NCI-H460 (cell line): ENCODE measurements at places on chromosomes 6 and 20. TPM values are rescaled to one million over a fixed set of nuclear protein-coding genes. Genes with fewer than 3 reads are reported as not detected.

DNA sequence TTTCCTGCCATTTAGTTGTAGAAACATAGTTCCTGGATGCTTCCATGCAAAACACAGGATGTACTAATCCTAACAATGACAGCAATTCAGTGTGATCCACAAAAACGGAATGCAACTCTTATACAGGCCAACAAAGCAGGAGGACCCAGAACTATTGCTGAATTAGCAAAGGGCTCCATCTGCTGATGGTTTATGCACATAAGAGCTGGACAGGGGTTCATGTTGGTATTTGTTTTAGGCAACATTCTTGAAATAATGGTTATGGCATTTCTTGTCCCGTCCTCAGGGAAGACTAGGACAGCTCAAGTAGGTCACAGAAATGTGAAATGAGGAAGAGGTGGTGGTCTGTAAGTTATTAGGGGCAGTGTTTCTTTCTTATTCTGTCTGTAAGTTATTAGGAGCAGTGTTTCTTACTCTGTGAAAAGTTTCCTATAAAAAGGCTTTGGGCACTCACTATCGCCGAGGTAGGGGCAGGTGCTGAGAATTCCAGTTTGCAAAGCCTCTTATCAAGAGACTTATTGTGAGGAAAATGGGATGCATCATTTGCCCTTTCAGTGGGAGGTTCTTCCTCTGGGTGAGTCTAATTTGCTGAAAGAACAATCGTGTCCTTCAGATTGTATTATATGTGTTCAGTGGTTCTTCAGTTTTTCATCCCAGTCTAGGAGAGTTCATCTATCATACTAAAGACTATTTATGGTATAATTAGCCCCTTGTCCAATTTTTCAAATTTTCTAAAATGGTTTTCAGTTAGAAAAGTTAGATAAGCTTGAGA is 171.1 kb downstream of the MCHR2 start:
- peak; percentile 57 for DNase-seq

DNA sequence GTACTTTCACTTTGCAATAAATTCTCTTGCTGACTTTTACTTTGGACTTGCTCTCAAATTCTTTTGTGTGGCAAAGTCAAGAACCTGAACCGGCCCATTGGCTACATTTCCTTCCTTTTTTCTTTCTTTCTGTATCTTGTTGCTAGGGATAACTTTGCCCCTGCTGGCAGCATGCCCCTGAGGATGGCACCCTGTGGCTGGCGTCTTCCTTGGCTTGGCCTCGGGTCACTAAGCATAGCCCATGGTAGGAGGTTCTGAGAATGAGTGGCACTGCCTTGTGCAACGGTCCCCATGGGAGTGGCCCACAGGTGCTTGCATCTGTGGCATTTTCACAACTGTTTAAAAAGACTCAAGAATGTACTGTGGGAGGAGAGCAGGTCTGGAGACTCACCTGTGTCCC is 14.0 kb upstream of the HLA-F start:
- no peak for DNase-seq

DNA sequence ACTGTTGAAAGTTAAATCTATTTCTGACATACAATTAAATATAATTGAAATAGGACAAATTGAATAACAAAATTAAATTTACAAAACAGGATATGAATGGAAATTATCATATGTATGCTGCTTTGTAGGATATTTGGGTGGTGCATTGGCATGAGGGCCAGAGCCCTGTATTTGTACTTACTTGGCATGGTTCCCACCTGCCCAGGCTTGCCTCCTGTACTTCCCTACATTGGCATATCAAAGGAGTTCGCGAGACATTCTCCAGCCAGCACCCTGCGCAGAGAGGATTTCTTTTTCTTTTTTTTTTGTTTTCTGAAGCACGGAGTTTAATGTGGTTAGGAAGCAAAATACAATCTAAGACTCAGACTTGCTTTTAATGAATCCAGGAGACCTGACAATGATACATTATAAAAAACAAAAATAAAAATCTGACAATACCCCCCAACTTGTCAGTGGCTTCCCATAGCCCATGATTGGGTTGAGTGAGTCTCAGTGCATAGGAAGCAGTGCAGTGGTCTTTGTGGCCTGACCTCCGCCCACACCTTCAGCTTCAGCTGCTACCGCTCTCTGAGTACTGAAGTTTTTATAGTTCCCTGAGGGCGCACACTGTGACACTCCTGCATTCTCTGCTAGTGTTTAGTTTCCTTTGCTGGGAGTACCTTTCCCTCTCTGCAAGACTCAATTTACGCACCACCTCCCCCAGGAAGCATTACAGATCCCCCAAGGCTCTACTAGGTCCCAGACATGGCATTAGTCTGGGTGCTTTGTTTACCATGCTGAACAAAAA is 440.8 kb downstream of the UTRN start:
- no peak for DNase-seq

DNA sequence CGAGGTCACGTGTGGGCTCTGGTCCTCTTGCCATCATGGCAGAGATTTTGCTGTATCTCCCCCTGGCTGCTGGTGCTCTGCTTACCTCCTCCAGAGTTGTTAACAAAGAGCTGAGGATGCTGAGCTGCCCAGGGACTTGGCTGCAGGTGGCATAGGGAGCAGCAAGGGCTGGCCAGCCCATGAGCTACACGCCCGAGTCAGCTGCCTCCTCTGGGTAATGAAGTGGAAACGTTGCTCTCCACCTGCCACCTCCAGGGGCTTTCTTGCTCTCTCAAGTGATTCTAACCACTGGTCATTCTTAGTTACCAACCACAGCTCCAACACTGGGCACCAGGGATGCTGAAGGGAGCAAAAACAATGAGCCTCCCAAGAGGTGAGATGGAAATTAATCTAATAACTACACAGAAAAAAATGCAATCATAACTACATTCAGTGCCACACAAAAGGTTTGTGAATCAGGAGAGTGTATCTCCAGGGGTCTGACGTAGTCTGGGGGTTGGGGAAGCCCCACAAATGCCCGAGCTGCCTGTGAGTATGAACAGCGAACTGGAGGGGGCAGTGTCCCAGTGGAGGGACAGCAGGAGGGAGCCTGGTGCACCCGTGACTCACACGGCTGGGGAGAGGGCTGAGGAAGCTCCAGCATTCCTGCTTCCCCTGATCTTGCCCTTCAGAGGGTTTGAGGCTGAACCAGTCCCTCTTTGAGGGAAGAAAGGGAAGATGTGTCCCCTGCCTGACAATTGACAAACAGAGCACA is 78.7 kb downstream of the CDH26 start:
- DNase-seq: no peak

DNA sequence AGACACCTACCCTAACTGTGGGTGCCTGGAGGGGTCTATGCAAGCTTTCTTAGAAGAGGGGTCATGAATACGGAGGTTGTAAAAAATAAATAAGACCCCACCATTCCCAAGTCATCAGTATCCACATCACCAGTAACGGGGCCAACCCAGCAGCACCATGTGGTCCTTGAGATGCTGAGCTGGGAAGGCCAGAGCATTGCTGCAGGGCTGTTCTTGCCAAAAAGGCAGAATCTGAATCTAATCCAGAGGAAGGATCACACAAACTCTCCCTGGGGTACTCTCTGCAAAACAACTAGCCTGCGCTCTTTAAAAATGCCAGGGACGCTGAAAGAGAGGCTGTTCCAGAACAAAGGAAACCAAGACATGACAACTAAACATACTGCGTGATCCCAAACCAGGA is 43.2 kb downstream of the SSR1 start:
- DNase-seq: no peak

- DNase-seq: no peak
Observed at GRCh38 chr6:54014440-54014839, 96.8 kb upstream of the MLIP start.

- DNase-seq: no peak
Observed at GRCh38 chr6:168410554-168411011, 30.4 kb upstream of the SMOC2 start.

GRCh38 chr6:150525300-150525699 is 74.4 kb upstream of the PLEKHG1 start:
- no peak for DNase-seq

DNA sequence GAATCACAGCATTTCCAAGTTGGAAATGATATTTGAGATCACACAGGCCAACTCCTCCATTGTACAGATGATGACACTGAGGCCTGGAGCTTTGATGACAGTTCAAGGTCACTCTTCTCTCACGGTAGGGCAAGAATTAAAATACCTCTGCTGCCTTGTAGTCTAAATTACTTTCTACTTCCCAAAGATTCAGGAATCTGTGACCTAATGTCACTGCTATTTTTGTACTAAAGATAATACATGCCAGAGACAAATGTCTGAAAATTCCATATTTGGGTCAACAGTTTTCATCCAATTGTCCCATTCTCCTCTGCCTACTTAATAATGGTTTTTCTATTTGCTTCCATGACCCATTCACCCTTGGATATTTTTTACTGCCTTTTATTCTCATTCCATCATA is 160.0 kb downstream of the SOD2 start:
- no peak for DNase-seq

GRCh38 chr6:97195117-97195516 is 87.9 kb downstream of the MMS22L start:
- DNase-seq: no peak

- no peak for DNase-seq
Observed at GRCh38 chr6:12149944-12150510, 137.9 kb downstream of the HIVEP1 start.

- DNase-seq: no peak
Observed at GRCh38 chr6:150363733-150364132, 5.1 kb upstream of the IYD start.

- no peak for DNase-seq
Observed at GRCh38 chr6:36029464-36029863, 1.9 kb downstream of the MAPK14 start.

GRCh38 chr20:34475979-34476736 is 40.1 kb upstream of the DYNLRB1 start:
- DNase-seq: peak; percentile 23

DNA sequence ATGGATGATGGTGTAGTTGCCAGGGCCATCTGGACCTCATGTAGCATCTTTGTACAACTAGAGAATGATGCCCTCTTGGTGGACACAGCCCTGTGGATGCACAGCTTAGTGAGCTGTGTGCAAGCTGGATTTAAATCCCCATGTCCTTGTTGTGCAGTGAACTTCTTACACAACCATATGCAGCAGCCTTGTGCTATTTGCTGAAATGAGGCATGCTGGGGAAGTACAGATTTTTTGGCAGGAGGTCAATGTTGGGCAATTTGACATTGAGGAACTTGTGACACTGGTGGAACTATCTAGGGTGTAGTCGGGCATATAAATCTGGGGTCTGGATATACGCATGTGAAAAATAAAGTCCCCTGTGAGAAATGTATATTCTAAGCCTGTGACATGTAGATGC is 5.8 kb upstream of the CDC5L start:
- DNase-seq: no peak

DNA sequence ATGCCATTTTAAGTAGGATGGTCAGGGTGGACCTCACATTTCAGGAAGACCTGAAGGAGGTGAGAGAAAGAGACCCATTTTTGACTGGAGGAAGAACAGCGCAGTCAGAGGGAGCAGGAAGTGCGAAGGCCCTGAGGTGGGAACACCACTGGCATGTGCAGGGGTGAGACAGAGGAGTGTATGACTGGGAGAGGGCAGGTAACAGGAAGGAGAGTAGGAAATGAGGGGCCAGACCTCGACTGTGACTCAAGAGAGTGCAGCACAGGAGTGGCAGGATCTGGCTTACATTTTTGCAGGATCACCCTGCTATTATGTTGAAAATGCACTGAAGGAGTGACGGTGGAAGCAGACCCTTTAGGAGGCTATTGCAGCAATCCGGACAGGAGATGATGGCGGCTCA is 117.7 kb upstream of the CDYL start:
- no peak for DNase-seq

GRCh38 chr6:6969761-6970223 is 138.0 kb upstream of the RREB1 start:
- DNase-seq: no peak

SLC12A5 gene
- not detected in 2 replicates for total RNA-seq

MUCL3 gene
- total RNA-seq: 0.15 TPM in 1 of 2 replicates, not detected in the other

CTAGE9 gene
- not detected in 2 replicates for total RNA-seq

PRR18 gene
- 0.20 and 0.35 TPM in 2 replicates for total RNA-seq

CST2 gene
- total RNA-seq: 0.78 TPM in 1 of 2 replicates, not detected in the other

TRDN gene
- not detected in 2 replicates for total RNA-seq

OR11A1 gene
- not detected in 2 replicates for total RNA-seq

LY6G6D gene
- not detected in 2 replicates for total RNA-seq

UBE2J1 gene
- total RNA-seq: 29.6 and 30.3 TPM in 2 replicates

BEND6 gene
- total RNA-seq: 2.7 and 4.8 TPM in 2 replicates

REPS1 gene
- 59.5 and 61.2 TPM in 2 replicates for total RNA-seq

UTRN gene
- total RNA-seq: 24.6 and 29.5 TPM in 2 replicates
